ENCODE measurements at places on chromosomes 7 and 10.
A peak's percentile ranks its signal among the peaks of the same experiment; 100 is the strongest.

DNA sequence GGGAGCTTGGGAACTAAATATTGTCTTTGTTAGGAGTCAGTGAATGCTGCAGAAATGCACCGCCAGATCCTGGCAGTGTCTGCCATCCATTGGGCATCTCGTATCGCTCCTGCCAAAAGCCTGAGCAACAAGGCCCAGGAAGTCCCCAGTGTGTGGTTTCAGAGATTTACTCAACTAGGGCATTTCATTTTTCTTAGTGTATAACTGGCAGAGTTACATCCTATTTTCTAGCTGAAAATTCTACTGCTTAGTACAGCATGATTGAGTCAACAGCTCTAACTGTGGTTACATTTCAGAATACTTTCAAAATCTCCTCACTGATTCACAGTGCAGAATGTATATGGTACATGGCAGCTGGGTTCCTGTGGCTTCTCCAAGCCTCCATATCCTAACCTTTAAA, 95.8 kb upstream of the CREB5 start:
- DNase-seq, result peak; percentile 64

- no peak for DNase-seq
Measured at GRCh38 chr7:47837826-47838225, 110.4 kb downstream of the PKD1L1 start.

- DNase-seq, result no peak
Measured at GRCh38 chr10:71354776-71355175, 35.7 kb downstream of the SLC29A3 start.

DNA sequence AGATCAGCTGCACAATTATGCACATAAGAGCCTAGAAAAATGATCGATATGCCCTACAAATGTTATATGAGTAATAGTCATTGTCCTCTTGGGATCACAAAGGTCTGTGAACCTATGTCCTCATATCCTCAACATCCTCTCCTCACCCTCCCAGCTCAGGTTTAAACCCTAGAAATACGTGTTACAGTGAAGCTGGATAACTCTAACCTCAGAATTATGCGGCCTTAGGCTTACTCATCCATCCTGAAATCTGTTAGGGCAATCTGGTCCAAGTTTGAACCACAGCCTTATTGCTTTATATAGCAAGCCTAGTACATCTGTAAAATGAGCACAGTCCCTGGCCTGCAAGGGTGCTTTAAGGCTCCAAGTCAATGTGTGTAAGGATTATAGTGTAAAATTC, 84.2 kb upstream of the FRMD4A start:
- DNase-seq, result peak; percentile 77

DNA sequence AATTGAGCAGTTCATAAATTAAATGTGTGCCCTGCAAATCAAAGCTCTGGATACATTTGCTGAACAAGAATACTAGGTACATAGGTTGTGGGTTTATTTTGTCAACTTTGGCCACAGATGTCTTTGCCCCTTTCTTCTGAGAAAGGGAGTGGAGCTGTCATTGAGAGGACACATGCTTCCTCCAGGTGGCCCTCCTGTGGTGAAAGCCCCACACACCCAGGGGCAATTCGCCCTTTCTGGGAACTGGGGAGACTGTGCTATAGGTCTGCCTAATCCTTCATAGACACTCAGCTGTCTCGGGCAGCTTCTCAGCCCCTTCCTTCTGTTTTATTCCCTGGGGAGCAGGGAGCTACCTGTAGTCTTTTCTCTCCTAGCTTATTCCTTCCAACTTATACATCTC, 605.7 kb upstream of the DPP6 start:
- DNase-seq, result no peak

DNA sequence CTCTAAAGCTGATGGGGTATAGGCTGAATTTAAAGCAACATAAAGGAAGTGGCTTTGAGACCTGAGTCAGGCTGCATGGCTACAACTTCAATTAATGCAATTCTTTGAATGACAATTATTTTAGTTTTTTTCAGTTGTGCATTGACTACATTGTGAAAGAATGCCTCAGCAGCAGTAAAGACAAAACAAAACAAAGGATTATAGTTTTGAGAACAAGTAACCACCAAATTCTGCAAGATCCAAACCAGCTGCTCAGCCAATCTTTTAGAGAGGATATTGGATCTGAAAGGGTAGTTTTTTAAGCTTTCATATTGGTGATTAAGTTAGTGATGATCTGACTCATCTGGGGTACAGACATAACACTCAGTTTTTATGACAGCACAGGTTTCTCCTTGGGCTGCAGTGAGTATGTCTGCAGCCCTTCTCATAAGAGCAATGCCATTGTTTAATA, 40.6 kb upstream of the ABCA13 start:
- DNase-seq, result peak; percentile 18

GRCh38 chr7:117164620-117165019, 158.2 kb downstream of the WNT2 start:
- DNase-seq, result peak; percentile 89

DNA sequence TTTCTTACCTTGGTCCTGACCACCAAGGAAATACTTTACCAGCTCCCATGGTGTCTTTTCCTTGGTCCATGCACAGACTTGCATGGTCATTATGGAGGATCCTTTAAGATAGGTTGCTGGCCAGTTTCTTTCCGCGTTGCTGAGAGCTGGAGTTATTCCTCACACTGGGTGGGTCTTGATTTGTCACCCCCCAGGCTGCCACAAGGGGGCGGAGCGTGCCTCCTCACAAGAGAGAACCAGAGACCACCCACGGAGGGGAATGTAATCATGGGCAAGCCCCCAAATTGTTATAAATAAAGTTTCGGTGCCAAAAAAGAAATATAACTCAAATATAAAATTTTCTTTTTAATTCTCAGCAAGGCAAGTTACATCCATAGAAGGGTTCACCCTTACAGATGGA, 10.5 kb upstream of the TRIM24 start:
- DNase-seq, result no peak

Data from stromal cell of bone marrow (primary cell).